CD8-positive, alpha-beta memory T cell (primary cell): ENCODE measurements at places on chromosomes 2 and 18. TPM values are rescaled to one million over a fixed set of nuclear protein-coding genes. Genes with fewer than 3 reads are reported as not detected.

DNA sequence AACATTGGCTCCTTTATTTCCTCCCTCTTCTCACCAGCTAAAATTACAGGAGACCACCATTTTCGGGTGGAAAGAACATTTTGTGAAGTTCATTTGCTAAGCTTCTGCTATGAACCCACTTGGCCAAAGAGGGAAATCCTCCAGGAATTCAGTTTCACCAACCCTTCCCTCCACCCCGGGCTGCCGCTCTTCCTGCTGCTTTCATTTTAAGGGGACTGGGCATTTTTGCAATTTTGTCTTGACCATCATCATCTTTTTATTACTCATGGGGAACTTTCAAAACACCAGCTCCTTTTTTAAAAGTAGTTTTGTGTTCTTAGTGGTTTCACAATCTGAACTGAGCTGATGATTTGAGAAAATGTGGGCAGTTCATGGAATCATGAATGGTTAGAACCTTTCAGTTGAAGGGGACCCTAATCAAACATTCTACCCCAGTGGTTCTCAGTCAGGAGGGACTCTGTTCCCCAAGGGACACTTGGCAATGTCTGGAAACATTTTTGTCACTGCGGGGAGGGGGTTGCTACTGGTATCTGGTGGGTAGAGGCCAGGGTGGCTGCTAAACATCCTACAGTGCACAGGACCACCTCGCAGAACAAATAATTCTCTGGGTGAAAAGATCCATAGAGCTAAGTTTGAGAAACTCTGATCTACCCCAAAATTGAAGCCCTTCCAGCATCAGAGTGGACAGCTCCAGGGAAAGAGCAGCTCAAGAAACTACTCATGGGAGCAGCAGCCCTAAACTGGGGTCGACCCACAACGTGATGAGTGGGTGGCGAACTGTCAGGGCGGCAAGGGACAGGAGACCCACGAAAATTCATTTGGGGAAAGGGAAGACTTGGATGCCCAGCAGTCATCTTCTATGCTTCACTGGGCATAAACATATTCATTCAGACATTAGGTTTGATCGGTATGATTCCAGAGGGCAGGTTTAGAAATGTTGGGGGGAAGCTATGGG lies 92.9 kb downstream of the ACKR3 start:
- no peak for DNase-seq

GRCh38 chr2:21772624-21773023 lies 648.9 kb downstream of the TDRD15 start:
- DNase-seq: no peak

DNA sequence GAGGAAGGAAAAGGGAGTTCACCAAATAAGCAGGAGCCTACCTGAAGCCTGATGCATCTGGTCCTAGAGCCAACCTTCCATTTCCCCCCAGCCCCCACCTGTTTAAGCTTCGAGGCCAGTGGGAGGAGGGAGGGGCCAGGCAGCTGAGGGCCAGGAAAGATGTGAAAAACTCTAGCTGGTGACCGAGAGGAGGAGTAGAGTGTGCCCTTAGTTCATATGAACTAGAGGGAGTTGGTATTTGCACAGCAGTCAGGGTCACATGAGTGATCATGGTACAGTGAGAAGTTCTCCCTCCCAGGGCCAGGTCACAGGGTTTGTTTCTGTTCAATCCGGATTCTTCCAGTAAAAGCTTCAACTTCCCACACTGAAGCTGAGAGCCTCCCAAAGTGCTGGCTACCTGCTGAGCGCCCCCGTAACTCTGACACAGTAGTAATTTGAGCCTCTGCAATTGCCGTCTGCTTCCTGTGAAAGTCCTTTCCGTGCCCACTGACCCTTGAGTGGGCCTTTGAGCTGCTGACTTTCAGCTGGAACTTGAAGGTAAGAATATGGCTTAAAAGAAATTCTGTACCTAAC lies at the start of gene SULT1C2:
Gene SULT1C2 (plus strand): TSS at position 362 of the 573 bp plus-strand sequence. CDS start 4,773 bp downstream, outside the sequence.
- no peak for DNase-seq

The CD28 gene
- 64.1 TPM for total RNA-seq

The B3GNT2 gene
- total RNA-seq: 30.9 TPM

DNA sequence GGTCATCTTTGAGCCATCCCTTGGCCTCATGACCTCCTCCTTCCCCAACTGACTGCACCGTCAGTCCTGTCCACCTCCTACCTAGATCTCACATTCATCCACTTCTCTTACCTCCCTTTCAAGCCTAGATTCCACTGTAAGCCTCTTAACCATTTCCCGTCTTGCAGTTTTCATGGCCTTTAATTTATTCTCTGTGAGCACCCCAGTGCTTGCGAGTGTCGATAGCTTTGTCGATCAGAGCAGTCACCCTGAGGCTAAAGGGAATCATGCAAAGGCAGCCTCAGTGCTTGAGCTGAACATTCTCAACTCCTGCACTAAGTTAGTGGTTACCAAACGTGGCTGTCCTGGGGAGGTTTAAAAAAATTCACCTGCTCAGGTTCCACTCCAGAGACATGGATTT lies 14.7 kb downstream of the ARHGAP25 start:
- no peak for DNase-seq

- no peak for DNase-seq
Measured at GRCh38 chr2:186716899-186717298, 23.0 kb downstream of the FAM171B start.

GRCh38 chr2:135985826-135986393 lies 484 bp upstream of the DARS1 start:
- no peak for DNase-seq

The MARCHF4 gene
- total RNA-seq: not detected

The MATN3 gene
- not detected for total RNA-seq

GRCh38 chr18:73774811-73775509 lies 372.7 kb downstream of the FBXO15 start:
- no peak for DNase-seq
